Dermis blood vessel endothelial cell (primary cell): ENCODE measurements at places on chromosomes 2 and 18. TPM values are rescaled to one million over a fixed set of nuclear protein-coding genes. Genes with fewer than 3 reads are reported as not detected.

KCNF1 gene
- 1.0 and 1.9 TPM in 2 replicates for total RNA-seq

GALNT13 gene
- total RNA-seq, result under 0.01 and 0.33 TPM in 2 replicates

TRAF3IP1 gene
- 7.3 and 8.7 TPM in 2 replicates for total RNA-seq

SLC19A3 gene
- total RNA-seq, result 0.14 TPM in 1 of 2 replicates, not detected in the other

DNA sequence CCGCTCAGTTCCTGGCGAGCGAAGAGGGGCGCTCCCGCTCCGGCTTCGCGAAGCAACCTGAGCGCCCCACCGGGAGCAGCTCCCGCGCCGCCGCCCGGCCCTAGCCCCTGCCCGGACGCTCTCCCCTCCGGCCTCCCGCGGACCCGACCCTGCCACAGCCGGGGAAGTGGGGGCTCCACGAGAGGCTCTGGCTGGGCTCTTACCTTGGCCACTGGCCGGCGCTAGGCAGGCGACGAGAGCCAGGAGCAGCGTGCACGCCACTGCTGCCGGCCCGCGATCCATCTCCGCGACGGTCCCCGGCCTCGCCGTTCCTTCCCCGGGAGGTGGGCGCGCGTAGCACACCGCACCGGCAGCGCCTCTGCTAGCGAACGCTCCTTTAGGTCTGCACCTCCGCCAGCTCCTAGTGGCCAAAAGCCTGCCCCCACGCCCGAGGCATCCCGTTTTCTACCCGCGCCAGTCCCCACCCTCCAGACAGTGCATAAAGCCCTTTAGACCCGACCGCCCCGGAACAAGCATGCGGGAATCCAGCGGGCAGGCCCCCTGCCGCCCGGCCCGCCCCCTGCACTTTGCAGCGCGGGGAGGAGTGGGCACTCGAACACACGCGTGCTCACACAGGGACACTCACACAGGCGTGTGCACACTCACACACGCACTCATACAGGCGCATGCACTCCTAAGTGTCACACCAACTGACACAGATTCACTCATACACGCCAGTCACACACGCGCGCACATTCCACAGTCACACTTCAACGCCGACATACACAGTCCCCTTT, at the start of gene LRP2:
Gene LRP2, minus strand, starts transcription at position 417 of the 776 bp plus-strand sequence. Its CDS starts 135 bp downstream, at position 282.
- DNase-seq, result peak; percentile 15

DNA sequence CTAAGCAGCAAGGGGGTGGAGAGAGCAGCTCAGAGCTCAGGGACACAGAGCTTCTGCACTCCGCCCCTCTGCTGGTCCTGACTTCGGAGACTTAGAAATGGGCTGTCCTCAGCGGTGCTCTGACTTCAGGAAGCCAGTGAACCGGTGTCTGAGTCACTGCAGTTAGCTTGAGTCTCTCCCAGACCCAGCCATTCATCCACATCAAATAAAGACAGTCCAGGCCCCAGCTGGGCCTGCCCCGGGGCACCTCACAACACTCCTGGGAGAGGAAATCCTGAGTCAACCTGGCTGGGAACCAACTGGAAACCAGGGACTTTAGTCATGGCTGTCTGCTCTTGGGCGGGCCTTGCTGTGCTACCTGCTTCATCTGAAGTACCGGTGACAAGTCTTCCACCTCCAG, 5.4 kb upstream of the ITGB6 start:
- DNase-seq, result peak; percentile 98

DNA sequence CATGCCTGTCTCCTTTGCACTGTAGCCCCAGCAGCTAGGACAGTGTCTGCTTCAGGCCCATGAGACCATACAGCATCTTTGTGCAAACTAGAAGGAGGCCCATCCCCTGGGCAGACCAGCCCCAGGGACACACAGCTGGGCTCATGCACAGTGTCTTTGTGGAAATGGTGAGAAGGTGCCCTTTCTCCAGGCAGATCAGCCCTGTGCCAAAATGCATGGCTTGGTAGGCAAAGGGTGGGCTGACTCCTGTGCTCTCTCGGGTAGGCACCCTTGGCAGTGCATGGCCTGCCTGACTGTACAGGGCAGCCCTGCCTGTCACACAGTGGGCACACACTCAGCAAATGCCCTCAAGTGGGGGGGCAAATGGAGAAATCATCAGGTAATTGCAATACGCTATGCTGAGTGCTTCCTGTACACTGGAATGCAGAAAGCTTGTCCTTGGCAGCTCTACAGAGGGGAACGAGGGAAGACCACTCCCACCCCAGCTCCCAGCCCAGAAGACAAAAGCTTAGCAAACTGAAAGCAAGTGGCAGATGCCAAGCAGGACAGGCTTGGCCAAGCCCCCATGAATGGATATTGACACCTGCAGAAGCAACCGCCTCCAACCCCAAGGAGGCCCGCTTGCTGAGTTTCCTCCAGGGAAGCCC, 21.6 kb downstream of the TNS1 start:
- peak; percentile 41 for DNase-seq

- DNase-seq, result no peak
Observed at GRCh38 chr2:213107728-213108127, 43.7 kb downstream of the IKZF2 start.

GRCh38 chr2:43209204-43209717, 17.1 kb downstream of the ZFP36L2 start:
- no peak for DNase-seq

- DNase-seq, result no peak
Observed at GRCh38 chr2:139374296-139374850, 594.2 kb upstream of the NXPH2 start.

- no peak for DNase-seq
Observed at GRCh38 chr2:146777181-146777580, 1067.6 kb upstream of the ACVR2A start.

DNA sequence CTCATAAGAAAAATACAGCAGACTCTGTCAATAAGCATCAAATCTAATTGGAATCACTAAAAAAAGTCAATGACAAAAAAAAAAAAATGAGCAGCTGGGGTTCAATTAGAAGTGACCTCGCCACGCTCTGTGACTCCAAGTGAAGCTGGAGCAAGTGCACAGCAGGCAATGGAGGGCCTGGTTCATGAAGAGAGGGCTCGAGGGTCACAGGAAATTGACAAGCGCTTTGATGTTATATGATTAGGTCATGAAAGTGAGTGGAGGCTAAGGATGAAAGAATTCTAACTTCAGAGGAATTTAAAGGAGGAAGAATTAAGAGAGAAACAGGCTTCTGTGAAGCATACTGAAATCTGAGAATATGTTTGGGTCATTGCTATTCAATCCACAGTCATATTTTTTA, 85.4 kb upstream of the TMEM18 start:
- no peak for DNase-seq

DNA sequence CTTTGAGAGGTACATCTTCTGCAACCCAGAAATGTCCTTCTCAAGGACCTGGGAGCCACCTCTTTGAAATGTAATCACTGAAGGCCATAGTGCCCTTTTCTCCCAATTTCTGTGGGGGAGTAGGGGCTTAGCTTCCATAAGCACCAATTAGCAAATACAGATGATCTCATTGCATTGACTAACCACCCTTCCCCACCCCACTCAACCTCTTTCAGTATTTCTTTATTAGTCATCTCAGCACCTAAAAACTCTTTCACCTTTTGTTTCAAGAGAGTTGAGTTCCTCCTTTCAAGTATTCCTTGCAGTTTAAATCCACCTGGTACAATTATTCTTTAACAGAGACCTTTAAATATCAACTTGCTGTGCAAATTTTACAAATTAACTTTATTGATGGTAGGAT, 1011.8 kb upstream of the CDH2 start:
- no peak for DNase-seq

- DNase-seq, result no peak
Observed at GRCh38 chr18:56975276-56975675, 171.6 kb upstream of the BOD1L2 start.
